ENCODE measurements at places on chromosomes 11 and 22.
A peak's percentile ranks its signal among the peaks of the same experiment; 100 is the strongest.

DNA sequence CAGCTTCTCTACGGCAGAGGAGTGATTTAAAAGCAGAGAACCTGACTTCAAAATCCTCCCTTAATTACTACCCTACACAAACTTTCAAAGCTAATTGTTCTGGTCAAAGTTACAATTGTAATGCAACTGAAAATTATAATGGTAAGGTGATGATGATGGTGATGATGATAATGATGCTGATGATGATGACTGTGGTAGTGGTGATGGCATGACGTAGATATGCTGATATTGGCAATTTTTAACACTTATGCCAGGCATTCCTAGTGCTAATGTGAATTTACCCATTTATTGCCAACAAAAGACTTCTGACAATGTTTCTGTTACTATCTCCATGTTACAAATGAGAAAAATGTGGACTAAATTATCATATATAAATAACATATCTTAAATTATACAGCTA, 1831.1 kb downstream of the LRRC4C start:
- DNase-seq, result no peak

- no peak for DNase-seq
Observed at GRCh38 chr11:31676280-31676982, 134.7 kb downstream of the PAX6 start.

DNA sequence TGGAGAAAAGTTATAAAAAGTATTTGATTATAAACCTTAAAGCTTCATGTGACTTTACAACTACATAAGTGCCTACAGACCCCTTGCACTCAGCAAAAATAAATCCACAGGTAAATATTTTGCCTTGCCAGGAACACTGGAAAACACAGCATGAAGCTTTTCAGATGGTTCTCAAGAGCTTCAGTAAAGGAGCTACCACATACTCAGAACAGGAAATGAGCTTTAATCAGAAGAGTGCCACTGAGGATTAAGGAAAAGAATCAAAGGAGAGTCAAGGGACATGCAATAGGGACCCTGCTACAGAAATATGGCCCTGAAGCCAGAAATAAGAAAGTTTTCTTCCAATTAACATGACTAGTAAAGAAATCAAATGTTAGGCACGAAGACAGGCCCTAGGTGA, 1.2 kb downstream of the CASP1 start:
- DNase-seq, result peak; percentile 4

GRCh38 chr11:80432057-80432456, 991.2 kb upstream of the TENM4 start:
- DNase-seq, result no peak

- no peak for DNase-seq
Observed at GRCh38 chr11:69881467-69882269, 62.5 kb upstream of the FGF3 start.

- DNase-seq, result no peak
Observed at GRCh38 chr22:29979777-29980321, 96.9 kb downstream of the MTMR3 start.

DNA sequence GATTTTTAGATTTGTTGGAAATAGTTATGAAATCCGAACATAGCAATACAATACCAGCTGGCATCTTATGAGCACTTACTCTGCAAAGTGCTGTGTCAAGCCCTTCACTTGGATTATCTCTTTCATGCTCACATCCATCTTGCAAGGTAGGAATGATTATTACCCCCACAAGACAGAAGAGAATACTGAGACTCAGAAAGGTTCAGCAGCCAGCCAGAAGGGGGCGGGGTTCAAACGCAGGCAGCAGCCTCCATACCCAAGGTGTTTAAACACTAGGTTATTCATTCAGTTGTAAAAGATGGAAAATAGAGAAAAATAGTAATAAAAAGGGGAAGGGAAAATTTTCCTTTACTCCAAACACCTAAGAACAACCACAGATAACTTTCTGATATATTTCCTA, 158.5 kb downstream of the CCDC34 start:
- DNase-seq, result peak; percentile 32

DNA sequence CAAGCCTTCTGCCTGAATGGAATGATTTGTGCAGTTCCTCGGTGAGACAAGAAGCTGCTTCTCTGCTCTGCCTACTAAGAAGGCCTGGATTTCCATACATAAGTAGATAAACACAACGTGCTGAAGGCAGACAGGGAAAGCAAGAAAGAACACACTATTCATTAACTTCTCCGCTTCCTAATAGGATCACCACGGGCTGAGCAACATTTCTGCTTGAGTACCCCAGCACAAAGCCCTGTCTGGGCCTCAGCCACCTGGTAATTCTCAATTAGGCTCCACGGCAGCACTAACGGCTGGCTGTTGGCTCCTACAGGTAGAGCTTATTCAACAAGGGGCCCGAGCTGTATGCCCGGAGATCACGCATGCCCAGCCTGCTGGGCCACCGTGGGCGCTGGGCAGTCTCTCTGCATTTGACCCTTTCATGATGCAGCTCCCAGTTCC, 1156.6 kb downstream of the TBC1D22A start:
- DNase-seq, result no peak

DNA sequence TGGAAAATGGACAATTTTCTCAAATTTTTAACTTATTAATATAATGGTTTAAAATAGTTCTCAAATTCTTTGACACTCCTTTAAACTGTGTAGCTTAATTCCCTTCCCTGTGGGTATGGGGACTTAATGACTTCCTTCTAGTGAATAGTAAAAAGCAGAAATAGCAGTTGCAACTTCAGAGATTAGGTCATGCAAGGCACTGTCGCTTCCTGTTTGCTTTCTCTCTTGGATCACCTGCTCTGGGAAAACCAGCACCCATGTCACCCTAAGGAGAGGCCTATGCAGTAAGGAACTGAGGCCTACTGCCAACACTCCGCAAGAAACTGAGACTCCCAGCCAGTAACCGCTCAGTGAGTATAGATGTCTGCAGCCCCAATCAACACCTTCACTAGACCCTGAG, 5.5 kb upstream of the PANX3 start:
- no peak for DNase-seq

GRCh38 chr11:73191151-73191550, 26.9 kb upstream of the P2RY2 start:
- no peak for DNase-seq

GRCh38 chr11:17405232-17406005, 17.0 kb upstream of the KCNJ11 start:
- peak; percentile 23 for DNase-seq

DNA sequence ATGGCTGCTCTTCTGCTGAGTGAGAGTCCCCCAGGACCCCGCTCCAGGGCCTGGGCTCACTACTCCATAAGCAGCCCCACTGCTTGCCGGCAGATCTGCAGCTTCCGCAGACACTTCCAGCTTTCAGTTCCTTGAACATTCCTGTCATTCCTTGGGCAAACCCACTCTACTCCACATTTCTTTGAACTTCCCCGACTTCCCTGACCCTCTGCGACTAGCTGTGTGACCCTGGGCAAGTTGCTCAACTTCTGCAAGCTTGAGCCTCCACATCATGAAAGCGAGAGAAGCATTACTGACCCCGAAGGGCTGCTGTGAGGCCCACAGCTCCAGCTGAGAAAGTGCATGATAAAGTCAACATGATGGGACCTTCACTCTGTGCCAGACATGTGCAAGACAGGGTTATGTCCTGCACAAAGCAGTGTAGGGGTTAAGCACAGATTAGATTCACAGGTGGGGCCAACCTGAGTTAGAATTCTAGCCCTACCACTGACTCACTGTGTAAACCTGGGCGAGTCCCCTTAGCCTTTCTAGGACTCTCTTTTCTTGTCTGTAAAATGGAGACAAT, 51.8 kb downstream of the THAP12 start:
- DNase-seq, result no peak

DNA sequence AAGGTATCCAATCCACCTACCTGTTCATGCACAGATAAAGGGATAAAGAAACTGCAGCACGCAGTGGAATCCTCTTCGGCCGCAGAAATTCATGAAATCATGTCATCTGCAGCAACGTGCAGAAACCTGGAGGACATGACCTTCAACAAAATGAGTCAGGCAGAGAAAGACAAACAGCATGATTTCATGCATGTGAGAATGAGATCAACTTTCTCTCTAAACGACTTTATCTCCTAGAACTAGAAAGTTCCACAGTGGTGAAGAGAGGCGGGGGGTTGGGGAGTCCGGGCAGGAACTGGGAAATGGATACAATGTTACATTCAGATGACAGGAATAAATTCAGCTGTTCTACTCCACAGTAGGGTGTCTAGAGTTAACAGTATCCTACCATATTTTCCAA, 9.9 kb downstream of the RGL4 start:
- DNase-seq, result no peak
